Activated effector memory CD4-positive, alpha-beta T cell treated with Interleukin-2 at 50 U/mL for 16 hours (primary cell): ENCODE measurements at places on chromosomes 3 and 15.

- DNase-seq, result peak; percentile 69
Observed at GRCh38 chr3:58532794-58533220, 4.2 kb downstream of the ACOX2 start.

DNA sequence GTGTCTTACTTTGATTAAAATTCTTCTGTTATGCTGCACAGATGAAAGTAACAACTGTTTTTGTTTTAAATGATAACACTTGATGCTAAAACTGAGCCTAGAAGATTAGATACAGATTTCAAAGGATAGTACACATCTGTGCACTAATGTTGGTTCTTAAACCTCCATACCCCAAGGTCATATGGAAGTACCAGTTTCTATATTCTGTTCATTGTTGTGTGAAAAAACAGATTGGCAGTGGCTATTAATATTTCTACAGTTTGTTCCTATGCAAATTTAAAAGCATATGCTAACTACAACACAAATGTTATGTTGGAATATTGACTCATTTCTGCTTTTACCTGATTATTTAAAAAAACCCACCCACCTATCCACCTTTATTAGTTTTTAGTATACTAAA lies 32.0 kb upstream of the GBE1 start:
- DNase-seq, result no peak

DNA sequence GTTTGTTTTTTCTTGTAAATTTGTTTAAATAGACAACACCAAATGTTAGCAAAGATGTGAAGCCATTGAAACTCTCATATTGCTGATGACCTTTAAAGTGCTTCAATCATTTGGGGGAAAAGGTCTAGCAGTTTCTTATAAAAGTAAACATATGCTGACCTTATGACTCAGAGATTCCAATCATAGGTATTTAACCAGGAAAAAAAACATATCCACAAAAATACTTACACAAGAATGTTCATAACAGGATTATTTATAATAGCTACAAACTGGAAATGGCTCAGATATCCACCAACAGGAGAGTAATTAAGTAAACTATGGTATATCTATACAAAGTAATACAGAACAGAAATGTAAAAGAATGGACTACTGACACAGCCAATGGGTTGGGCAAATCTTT lies 27.1 kb upstream of the RORA start:
- no peak for DNase-seq

- peak; percentile 9 for DNase-seq
Observed at GRCh38 chr15:78308422-78309032, 9.1 kb upstream of the SKIC8 start.

DNA sequence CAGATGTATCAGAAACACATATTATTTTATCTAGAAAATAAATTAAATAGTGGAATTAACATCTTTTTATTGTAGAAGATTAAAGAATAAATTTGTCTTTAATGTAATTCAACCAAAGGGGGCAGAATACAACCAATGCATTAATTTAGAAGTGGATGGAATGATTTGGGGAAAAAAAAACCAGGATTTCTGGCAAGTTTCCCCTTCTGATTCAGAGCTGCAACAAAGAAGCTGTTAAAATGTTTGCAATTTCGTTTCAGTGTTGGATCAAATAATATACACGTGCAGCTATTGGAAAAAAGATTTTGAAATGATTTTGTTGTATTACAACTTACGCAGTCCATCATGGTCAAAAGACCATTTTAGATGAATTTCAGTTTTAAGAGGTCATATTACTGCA lies 71.6 kb upstream of the ZNF280D start:
- DNase-seq, result no peak
